ENCODE measurements at places on chromosomes 12 and 14.

- DNase-seq, result no peak
Measured at GRCh38 chr12:87120440-87120839, 864.2 kb upstream of the MGAT4C start.

DNA sequence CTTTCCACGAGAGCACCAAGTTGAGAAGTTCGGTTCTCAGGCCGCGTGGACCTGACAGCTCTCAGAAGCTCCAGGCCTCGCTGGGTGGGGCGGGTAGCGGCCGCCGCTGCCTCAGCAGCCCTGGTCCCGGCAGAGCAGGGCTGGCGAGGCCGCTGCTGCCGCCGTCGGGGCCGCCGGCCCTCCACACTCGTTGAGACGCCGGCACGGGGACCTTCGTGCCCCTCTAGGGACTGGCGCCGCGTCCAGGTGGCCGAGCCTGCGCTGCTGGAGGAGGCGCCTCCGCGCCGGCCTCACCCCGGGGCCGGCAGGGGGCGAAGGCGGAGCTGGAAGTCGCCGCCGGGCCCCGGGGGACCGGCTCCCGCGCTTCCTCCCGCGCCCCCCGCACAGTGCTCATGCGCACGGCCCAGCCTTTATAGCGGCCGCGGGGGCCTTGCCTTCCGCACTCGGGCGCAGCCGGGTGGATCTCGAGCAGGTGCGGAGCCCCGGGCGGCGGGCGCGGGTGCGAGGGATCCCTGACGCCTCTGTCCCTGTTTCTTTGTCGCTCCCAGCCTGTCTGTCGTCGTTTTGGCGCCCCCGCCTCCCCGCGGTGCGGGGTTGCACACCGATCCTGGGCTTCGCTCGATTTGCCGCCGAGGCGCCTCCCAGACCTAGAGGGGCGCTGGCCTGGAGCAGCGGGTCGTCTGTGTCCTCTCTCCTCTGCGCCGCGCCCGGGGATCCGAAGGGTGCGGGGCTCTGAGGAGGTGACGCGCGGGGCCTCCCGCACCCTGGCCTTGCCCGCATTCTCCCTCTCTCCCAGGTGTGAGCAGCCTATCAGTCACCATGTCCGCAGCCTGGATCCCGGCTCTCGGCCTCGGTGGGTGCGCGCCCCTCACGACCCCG, at the start of gene COCH:
TSS of gene COCH (plus strand) at position 440 of the 879 bp plus-strand sequence. CDS start at position 820, 380 bp downstream.
- DNase-seq, result peak; percentile 76

- DNase-seq, result no peak
Measured at GRCh38 chr14:62662811-62663455, 382.3 kb downstream of the KCNH5 start.

- no peak for DNase-seq
Measured at GRCh38 chr12:126384026-126384564, 1318.9 kb downstream of the AACS start.

GRCh38 chr12:122308811-122309210, 42.5 kb upstream of the VPS33A start:
- DNase-seq, result no peak

- peak; percentile 51 for DNase-seq
Measured at GRCh38 chr12:22318108-22318737, 16.3 kb downstream of the ST8SIA1 start.
